AG20443 (cell line): ENCODE measurements at places on chromosomes 11 and 22.

DNA sequence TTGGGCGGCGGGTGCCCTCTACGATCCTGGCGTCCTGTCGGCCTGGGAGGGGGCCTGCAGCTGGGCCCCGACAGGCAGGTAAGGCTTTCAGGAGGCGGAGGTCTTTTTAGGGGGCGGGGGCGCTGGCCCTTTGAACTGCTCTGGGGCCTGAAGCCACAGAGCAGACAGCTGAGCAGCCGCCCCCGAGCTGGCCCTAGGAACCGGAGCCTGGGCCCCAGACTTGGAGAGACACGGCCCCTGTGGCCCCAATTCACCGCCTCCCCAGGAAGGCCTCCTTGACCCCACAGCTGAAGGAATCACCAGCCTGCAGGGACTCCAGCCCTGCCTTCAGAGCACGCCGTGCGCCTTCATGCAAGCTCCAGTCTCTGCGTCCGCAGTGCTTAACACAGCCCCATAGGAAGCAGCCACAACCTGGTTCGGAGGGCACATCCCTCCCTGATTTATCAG is 618 bp upstream of the CERK start:
- peak; percentile 56 for DNase-seq

GRCh38 chr11:64298966-64299846 is 952 bp upstream of the CATSPERZ start:
- peak; percentile 68 for DNase-seq

GRCh38 chr22:45686836-45687235 is 15.2 kb downstream of the ATXN10 start:
- no peak for DNase-seq

- DNase-seq = peak; percentile 82
Measured at GRCh38 chr11:70481625-70482528, 83.5 kb downstream of the CTTN start.

DNA sequence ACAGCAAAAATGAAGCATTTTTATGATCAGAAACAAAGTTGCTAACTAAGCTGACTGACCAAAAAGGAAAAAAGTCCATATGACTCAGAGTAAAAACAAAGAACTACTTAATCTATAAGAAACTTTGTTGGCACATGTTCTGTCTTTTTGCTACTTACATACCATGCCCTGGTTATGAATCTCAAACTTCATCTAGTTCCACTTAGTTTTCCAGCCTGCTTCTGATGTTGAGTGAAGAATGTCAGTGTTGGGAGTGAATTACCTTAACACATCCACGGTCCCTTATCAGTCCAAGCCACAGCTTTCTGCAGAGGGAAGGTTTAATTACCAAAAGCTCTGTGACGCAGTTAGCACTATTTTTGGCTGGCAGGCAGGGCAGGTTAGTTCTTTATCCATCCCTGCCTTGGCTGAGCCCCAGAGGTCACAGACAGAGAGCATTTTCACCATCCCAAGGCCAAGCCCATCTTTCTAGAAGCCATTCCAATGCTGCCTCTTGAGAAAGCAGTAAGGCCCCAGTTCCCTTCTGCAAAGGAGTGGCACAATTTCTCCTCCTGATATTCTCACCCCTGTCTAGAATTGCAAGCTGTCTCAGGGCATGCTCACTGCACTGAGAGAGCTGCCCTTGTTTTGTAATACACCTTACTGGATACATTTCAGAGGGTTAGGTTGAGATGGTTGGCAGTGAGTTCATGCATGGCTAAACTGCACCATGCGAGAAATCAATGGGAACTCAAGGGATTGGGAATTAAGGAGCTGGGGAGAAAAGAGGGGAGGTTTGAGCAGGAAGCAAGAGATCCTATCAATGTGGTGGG is 67.1 kb downstream of the SLC1A2 start:
- no peak for DNase-seq

DNA sequence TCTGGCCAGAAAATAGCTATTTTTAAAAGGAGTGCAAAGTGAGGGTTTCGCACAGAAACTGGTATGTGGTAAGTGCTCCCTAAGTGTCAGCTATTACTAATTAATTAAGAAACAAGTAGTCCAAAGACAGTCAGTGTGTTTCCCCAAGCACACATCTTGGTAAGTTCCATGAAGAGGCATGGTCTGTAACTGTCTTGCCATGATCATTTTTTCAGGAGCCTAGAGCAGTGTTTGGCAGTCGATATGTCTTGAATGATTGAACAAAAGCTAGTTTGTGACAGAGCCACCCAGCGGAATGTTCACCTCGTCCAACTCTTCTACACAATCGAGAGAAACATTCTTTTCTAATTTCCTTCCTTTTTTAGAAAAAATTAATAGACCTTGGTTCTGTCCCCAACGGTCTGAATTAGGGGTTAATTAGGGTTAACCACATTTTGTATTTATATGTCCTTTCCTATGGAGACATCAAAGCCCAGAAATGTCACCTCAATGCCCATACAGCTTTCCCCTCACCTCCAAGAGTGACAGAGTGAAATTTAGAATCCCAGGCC is 57.6 kb upstream of the FTH1 start:
- DNase-seq = no peak

GRCh38 chr11:65764434-65764833 is 16.3 kb downstream of the AP5B1 start:
- DNase-seq = no peak
